A549 treated with AZD2906 at 1 μM for 4 hours (cell line): ENCODE measurements at places on chromosomes 7 and 10. TPM values are rescaled to one million over a fixed set of nuclear protein-coding genes. Genes with fewer than 3 reads are reported as not detected.

The DKK1 gene
- total RNA-seq, result 408 to 480 TPM (median 456 TPM) in 5 replicates

The NACAD gene
- 0.20 to 0.50 TPM (median 0.32 TPM) in 5 replicates for total RNA-seq

The EGR2 gene
- total RNA-seq, result 0.22 to 0.32 TPM (median 0.29 TPM) in 5 replicates

The LBX1 gene
- total RNA-seq, result not detected in 5 replicates

The CHST3 gene
- 49.9 to 62.3 TPM (median 61.0 TPM) in 5 replicates for total RNA-seq

The CLDN3 gene
- total RNA-seq, result 1.4 to 4.4 TPM (median 3.6 TPM) in 5 replicates

The PCLO gene
- total RNA-seq, result 0.77 to 1.5 TPM (median 0.85 TPM) in 5 replicates

The ING3 gene
- total RNA-seq, result 4.8 to 5.4 TPM (median 5.2 TPM) in 5 replicates

The DYNC1I1 gene
- 0.15 to 0.29 TPM (median 0.16 TPM) in 5 replicates for total RNA-seq

The PILRA gene
- 2.6 to 5.1 TPM (median 4.1 TPM) in 5 replicates for total RNA-seq

The RABGEF1 gene
- total RNA-seq, result 22.0 to 30.0 TPM (median 23.5 TPM) in 5 replicates

The ARPC1B gene
- 277 to 306 TPM (median 283 TPM) in 5 replicates for total RNA-seq

The OPN1SW gene
- not detected in 5 replicates for total RNA-seq

The OR6B1 gene
- total RNA-seq, result not detected in 5 replicates

The CRTAC1 gene
- 0.89 to 1.7 TPM (median 1.5 TPM) in 5 replicates for total RNA-seq

The GALNT17 gene
- not detected in 5 replicates for total RNA-seq

The TSPAN14 gene
- total RNA-seq, result 108 to 130 TPM (median 129 TPM) in 5 replicates

The KCNIP2 gene
- total RNA-seq, result 0.35 to 0.60 TPM (median 0.47 TPM) in 5 replicates

The PRKRIP1 gene
- 19.8 to 22.3 TPM (median 21.1 TPM) in 5 replicates for total RNA-seq

The ZCCHC24 gene
- 2.5 to 4.0 TPM (median 3.4 TPM) in 5 replicates for total RNA-seq

The ZNF316 gene
- 8.4 to 14.7 TPM (median 13.3 TPM) in 5 replicates for total RNA-seq

The DLD gene
- total RNA-seq, result 81.3 to 132 TPM (median 90.0 TPM) in 5 replicates

The SLF2 gene
- 8.2 to 9.1 TPM (median 8.9 TPM) in 5 replicates for total RNA-seq
